ENCODE measurements at places on chromosomes 12 and 14.
A peak's percentile ranks its signal among the peaks of the same experiment; 100 is the strongest.

DNA sequence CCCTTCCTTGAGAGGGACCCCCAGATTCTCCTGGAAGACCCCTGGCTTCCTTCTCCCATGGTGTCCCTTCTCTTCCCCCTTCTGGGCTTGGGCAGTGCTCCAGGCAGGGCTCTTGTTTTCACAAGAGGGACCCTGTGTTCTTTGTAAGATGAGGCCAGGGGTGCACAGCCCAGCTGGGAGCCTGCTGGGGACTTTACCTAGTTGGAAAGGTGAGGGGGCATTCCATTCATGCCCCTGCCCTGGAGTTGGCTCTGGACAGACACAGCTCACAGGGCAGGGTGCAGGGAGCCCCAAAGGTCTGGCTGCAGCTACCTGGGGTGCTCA, 31.2 kb downstream of the ISCA2 start:
- no peak for DNase-seq

- DNase-seq: no peak
Measured at GRCh38 chr12:115042341-115042740, 358.4 kb upstream of the TBX3 start.

- DNase-seq: no peak
Measured at GRCh38 chr12:57128519-57129247, 400 bp downstream of the LRP1 start.

DNA sequence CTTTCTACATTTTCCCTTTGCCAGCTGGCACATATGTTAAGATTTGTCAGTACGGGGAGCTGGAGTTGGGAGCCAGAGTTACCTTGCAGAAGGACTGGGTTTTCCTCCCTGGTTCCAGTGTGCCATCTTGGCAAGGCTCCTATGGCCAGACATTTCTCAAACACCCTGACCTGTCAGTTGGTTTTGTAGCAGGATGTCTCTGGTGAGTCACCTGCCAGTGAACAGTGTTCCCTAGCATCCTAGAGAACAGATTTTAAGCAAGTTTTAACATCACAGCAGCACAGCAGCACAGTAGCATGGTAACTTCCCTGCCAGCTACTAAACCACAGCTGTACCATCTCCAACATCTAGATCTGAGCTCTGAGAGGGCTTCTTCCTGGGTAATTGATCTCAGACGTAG, 26.2 kb upstream of the KTN1 start:
- DNase-seq: no peak

GRCh38 chr12:121811434-121812319, 7.9 kb downstream of the SETD1B start:
- DNase-seq: peak; percentile 63

- no peak for DNase-seq
Measured at GRCh38 chr12:28987538-28988324, 161.3 kb upstream of the FAR2 start.
